ENCODE measurements at places on chromosomes 2 and 18.

- no peak overlapping the region for H3K27ac ChIP-seq
- no peaks in the 10 kb centered on the region for H3K4me1 ChIP-seq
- H3K36me3 ChIP-seq = no peaks in the 10 kb centered on the region
- H3K27me3 ChIP-seq = no peaks in the 10 kb centered on the region
- H3K4me3 ChIP-seq = no peak overlapping the region
Measured at GRCh38 chr2:217461674-217462073, 541.1 kb downstream of the TNS1 start.

DNA sequence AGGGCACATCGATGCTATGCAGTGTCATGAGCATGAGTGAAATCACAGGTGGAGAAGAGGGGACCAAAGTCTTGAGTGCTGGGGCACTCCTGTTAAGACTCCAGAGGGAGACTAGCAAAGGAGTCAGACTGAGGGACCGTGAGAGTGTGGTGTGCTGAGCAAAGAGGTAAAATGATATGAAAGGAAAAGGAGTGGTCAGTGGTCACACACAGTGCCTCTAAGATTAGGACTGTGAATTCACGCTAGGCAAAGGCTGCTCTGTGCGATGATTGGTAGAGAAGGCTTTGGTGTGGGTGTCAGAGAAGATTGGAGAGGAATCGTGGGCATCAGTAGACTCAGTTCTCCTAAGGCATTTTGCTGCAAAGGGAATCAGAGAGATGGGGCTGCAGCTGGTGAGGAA lies 12.8 kb downstream of the SOCS6 start:
- peaks cover 48% of the 10 kb centered on the region for H3K4me1 ChIP-seq
- DNase-seq = no peak
- no peaks in the 10 kb centered on the region for H3K36me3 ChIP-seq
- no peaks in the 10 kb centered on the region for H3K27me3 ChIP-seq
- no peak overlapping the region for H3K27ac ChIP-seq

DNA sequence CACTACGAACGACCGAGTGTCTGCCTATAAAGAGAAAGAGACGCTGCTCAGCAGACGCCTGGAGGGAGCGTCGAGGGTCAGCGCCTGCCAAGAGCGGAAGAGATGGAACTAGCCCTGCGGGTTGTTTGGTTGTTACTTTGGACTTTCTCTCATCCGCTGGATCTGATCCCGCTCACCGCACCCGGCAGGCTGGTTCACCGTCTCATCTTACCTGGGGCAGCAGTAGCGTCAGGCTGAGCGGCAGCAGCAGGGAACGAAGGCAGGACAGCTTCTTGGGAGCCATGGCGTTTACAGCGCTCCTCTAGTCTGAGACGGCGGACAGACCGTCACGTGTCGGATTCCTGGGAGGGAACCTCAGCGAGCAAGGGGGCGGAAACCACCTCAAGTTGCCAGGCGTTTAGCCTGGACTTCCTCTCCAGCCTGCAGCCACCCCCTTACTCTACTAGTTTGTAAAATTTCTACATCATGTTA lies 1.9 kb downstream of the GLB1L start:
- no peak overlapping the region for H3K27ac ChIP-seq
- H3K27me3 ChIP-seq = no peaks in the 10 kb centered on the region
- H3K4me3 ChIP-seq = peak overlapping the region; percentile 27
- H3K4me1 ChIP-seq = peaks cover 29% of the 10 kb centered on the region

GRCh38 chr2:167264380-167264779 lies 376.1 kb downstream of the XIRP2 start:
- H3K4me3 ChIP-seq = no peak overlapping the region
- no peak for DNase-seq
- no peaks in the 10 kb centered on the region for H3K36me3 ChIP-seq
- H3K27me3 ChIP-seq = no peaks in the 10 kb centered on the region
- H3K27ac ChIP-seq = no peak overlapping the region
- no peaks in the 10 kb centered on the region for H3K4me1 ChIP-seq

DNA sequence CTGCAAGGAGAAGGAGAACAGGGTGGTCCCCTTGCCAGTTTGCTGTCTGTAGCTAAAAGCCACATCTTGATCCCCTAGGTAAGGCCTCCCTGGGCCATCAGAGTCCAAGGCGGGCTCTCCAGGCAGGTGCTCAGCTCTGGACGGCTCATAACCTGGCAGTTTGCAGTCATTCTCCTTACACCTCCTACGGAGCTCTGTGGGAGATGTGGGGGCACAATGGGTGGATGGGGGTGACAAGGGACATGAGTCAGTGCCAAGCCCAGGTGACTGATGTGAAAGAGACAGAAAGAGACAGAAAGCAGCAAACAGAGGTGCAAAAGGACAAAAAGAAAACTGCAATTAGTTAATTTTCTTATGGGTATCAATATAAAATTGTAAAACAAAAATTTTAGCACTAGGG lies 120.6 kb upstream of the ZBTB14 start:
- no peaks in the 10 kb centered on the region for H3K4me1 ChIP-seq
- H3K4me3 ChIP-seq = no peak overlapping the region

Data from esophagus squamous epithelium (tissue), 5 donors.